Activated B cell treated with CpG ODN at 0.5 μM for 24 hours (primary cell): ENCODE measurements at places on chromosomes 5 and 9.

DNA sequence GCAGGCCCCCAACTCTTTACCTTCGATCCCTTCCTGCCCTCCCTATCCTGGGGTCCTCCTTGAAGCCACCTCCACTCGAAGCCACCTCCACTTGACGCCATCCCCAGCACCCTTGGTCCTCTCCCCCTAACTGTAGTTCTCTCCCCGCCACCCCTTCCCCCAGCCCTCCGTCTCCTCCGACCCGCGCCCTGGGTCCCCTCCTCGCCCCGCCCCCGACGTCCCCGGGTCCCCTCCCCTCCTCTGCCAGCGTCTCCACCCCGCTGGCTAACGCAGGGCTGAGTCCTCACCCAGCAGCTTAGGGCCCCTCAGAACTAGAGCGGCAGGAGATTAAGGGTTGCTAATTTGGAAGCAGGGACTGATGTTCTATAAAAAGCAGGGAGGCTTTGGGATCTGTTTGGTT lies 30.6 kb upstream of the ANKRD33B start:
- peaks cover 22% of the 10 kb centered on the region for H3K4me1 ChIP-seq
- H3K27ac ChIP-seq: no peak overlapping the region
- H3K4me3 ChIP-seq: no peak overlapping the region

- peaks cover 16% of the 10 kb centered on the region for H3K36me3 ChIP-seq
- H3K27ac ChIP-seq: no peak overlapping the region
- H3K27me3 ChIP-seq: no peaks in the 10 kb centered on the region
These were observed 8.6 kb downstream of the NIPBL start for GRCh38 chr5:36885149-36885548.

GRCh38 chr5:96703384-96703920 lies 41.3 kb downstream of the CAST start:
- DNase-seq: no peak
- H3K27ac ChIP-seq: peak overlapping the region; percentile 79
- H3K4me1 ChIP-seq: peaks cover 34% of the 10 kb centered on the region
- peak overlapping the region; percentile 87 for H3K4me3 ChIP-seq

DNA sequence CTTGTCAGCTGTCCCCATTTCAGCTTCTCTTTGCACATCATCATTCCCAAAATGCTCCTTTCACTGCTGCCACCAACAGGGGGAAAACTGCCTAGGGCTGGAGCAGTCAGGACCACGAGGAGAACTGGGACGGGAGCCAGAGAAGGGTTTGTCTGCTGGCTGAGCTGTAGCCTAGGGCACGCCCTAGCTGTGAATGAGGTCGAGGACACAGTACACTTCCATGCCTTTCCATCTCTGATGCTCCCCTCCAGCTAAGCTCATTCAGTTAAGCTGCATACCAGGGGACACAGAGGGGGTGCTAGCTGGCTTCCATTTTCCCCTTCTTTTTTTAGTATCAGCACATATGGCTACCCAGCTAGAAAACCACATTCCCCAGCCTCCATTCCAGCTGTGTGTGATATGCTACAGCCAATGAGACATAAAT lies 64.7 kb downstream of the STK10 start:
- DNase-seq: no peak
- peaks cover 65% of the 10 kb centered on the region for H3K36me3 ChIP-seq
- H3K27me3 ChIP-seq: no peaks in the 10 kb centered on the region
- no peak overlapping the region for H3K4me3 ChIP-seq

DNA sequence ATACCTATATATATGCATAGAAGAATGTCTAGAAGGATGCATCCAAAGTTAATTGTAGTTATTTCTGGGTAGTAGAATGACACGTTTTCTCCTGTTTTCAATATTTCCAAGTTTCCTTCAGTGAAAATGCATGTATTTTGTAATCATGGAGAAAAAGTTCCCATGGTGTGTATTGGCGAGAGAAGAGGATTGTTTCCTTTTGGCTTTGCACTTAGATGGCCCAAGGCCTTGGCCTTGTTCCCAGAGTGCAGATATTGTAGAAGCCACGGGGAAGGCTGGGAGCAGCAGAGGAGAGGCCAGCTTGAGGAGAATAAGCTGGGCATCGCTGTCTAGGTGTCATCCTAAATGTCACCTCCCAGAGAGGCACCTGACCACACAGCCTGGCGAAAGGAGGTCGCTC lies 44.0 kb downstream of the IRF1 start:
- H3K27me3 ChIP-seq: no peaks in the 10 kb centered on the region
- no peak overlapping the region for H3K27ac ChIP-seq
- DNase-seq: no peak
- H3K4me1 ChIP-seq: peaks cover 56% of the 10 kb centered on the region

GRCh38 chr5:158060212-158060611 lies 201.3 kb upstream of the CLINT1 start:
- no peak overlapping the region for H3K4me3 ChIP-seq
- no peaks in the 10 kb centered on the region for H3K36me3 ChIP-seq
- peaks cover 15% of the 10 kb centered on the region for H3K27me3 ChIP-seq
- no peak for DNase-seq
- H3K4me1 ChIP-seq: no peaks in the 10 kb centered on the region

DNA sequence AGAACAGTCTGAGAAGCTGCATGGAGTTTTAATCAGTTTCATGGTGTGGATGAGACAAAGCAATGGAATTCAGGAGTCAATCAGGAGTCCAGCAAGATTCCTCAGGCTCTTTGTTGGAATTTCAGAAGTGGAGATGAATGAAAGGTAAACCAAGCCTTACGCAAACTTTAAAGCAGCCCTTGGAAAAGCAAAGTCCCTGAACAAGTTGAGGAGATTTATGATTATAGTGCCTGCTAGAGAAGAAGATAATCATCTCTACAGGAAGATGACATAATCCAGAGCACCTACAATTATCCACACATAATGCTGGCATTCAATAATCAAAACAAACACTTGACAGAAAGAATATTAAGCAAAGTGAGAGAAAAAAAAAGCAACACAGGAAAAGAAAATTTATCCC lies 1380.1 kb upstream of the NUDT12 start:
- DNase-seq: no peak
- no peaks in the 10 kb centered on the region for H3K4me1 ChIP-seq
- H3K36me3 ChIP-seq: no peaks in the 10 kb centered on the region

DNA sequence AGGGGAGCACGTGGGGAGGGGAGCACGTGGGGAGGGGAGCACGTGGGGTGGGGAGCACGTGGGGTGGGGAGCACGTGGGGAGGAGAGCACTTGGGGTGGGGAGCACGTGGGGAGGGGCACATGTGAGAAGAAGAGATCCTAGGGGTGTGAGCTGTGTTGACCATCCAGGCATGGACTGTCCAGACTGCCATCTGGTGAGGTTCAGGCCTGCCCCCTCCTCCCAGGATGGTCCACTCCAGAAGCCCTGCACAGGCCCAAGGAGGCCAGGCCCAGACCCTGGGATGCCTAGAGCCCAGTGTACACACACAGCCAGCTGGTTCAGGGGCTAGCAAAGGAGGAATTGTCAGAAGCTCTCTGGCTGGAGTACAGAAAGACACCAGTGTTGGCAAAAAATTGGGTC lies 2.3 kb downstream of the SNAPC4 start:
- H3K4me3 ChIP-seq: no peak overlapping the region
- no peak overlapping the region for H3K27ac ChIP-seq
- DNase-seq: no peak
- H3K4me1 ChIP-seq: peaks cover 27% of the 10 kb centered on the region
- H3K36me3 ChIP-seq: peaks cover 59% of the 10 kb centered on the region

DNA sequence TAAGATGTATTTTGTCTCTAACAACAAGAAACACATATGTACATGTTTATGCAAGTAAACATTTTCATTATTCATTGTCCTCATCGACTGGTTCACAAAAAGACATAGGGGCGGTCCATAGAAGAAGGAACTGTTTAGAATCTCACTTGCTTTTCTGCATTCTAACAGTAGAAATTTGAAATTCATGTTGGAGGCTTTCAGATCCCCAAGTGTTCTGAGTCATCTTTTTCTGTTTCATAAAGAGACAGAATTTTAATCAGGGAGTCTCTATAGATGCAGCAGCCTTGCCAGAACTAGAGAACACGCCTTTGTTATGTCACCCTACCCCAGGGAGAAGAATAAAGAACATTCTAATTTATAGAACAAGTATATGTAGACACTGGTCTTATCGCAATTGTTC lies 324.3 kb downstream of the GABRG2 start:
- no peak for DNase-seq
- no peaks in the 10 kb centered on the region for H3K36me3 ChIP-seq
- H3K27me3 ChIP-seq: no peaks in the 10 kb centered on the region
- no peak overlapping the region for H3K27ac ChIP-seq
- no peaks in the 10 kb centered on the region for H3K4me1 ChIP-seq

- H3K4me1 ChIP-seq: no peaks in the 10 kb centered on the region
- H3K36me3 ChIP-seq: no peaks in the 10 kb centered on the region
- no peak overlapping the region for H3K27ac ChIP-seq
These were observed 6.2 kb downstream of the KCNT1 start for GRCh38 chr9:135708164-135708563.

DNA sequence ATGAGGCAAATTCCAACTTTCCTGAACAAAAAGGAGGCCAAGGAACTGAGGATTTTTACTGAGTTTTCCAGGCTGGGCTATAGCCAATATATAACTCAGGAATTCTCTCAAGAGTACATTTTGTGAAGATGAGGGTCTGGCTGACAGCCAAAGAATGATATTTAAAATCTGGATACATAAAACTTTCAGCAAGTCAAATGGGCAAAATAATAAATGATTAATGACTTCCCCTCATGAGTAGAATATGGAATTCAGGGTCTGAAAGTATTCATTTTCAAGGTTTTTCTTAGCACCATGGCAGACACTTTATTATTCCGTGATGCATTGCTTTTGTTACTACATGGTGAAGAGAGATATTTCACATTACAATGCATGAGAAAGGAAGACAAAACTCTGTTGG lies 7.8 kb downstream of the FAM81B start:
- no peaks in the 10 kb centered on the region for H3K36me3 ChIP-seq
- no peaks in the 10 kb centered on the region for H3K27me3 ChIP-seq
- H3K4me1 ChIP-seq: no peaks in the 10 kb centered on the region
- H3K4me3 ChIP-seq: no peak overlapping the region
- H3K27ac ChIP-seq: no peak overlapping the region

GRCh38 chr9:133960568-133961129 lies 31.5 kb downstream of the VAV2 start:
- no peak for DNase-seq
- no peaks in the 10 kb centered on the region for H3K27me3 ChIP-seq
- peak overlapping the region; percentile 81 for H3K27ac ChIP-seq
- peaks cover 81% of the 10 kb centered on the region for H3K4me1 ChIP-seq
- H3K4me3 ChIP-seq: peak overlapping the region; percentile 77
- H3K36me3 ChIP-seq: peaks cover 2% of the 10 kb centered on the region

DNA sequence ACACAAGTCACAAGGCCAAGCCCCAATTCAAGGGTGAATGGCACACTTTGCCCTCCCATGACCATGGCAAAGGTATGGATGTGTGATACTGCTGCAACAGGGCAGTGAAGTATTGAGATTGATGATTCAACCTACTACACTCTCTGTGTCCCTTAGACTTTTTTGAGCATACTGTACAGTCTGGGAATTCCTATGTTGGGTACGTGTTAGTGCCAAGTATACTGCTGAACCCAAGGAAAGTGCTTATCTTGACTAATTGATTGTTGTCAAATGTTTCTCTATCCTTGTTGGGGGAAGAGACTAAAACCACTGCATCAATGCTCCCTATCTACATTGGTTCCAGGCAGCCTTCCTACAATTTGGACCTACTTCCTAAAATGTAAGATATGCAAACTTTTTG lies 93.7 kb downstream of the NDFIP1 start:
- H3K4me3 ChIP-seq: no peak overlapping the region
- peaks cover 4% of the 10 kb centered on the region for H3K27me3 ChIP-seq
- no peaks in the 10 kb centered on the region for H3K36me3 ChIP-seq
- no peaks in the 10 kb centered on the region for H3K4me1 ChIP-seq
- no peak overlapping the region for H3K27ac ChIP-seq
- DNase-seq: no peak

- no peak overlapping the region for H3K27ac ChIP-seq
- H3K36me3 ChIP-seq: no peaks in the 10 kb centered on the region
- H3K27me3 ChIP-seq: peaks cover 3% of the 10 kb centered on the region
- no peak for DNase-seq
- no peak overlapping the region for H3K4me3 ChIP-seq
These were observed 466.7 kb downstream of the ACTL7B start for GRCh38 chr9:108389056-108389455.
